Posterior cingulate gyrus (tissue), 11 donors: ENCODE measurements at places on chromosomes 7 and 10.
A peak's percentile ranks its signal among the peaks of the same experiment; 100 is the strongest.

- no peak for DNase-seq
These were observed 134.9 kb downstream of the RAMP3 start for GRCh38 chr7:45292481-45292880.

DNA sequence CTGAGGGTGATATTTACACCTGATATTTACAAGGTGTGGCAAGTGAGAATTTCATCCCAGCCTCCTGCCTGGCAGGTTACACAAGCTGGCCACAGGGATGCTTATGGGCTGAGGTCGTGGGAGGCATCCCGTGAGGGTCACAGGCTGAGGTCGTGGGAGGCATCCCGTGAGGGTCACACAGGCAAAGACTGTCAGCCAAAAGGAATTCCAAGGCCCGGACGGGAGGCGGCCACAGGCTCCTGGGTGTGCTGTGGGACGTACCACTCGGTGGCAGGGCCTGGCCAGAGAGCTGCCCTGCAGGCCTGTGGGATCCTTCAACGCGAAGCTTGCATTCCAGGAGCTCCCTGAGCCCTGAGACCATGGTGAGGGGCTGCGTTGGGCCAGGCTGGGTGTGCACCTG, 460.6 kb downstream of the DNAJB6 start:
- DNase-seq, result no peak

DNA sequence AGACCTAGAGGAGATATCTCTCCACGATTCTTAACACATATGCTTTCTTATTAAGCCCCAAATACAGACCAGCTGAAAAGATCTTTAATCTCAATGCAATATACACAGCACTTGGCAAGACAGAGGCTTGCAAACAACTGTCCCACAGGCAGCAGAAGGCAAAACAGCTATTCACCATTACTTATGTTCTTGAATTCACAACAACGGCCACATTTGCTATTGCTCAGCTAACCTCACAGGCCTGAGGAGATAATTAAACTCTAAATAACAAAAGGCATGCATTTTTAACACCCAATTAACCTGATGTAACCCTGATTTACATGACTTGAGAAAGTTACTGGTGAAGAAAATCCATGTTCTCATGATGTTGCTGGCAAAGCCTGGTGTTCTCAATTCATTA, 216.4 kb downstream of the CRPPA start:
- no peak for DNase-seq

DNA sequence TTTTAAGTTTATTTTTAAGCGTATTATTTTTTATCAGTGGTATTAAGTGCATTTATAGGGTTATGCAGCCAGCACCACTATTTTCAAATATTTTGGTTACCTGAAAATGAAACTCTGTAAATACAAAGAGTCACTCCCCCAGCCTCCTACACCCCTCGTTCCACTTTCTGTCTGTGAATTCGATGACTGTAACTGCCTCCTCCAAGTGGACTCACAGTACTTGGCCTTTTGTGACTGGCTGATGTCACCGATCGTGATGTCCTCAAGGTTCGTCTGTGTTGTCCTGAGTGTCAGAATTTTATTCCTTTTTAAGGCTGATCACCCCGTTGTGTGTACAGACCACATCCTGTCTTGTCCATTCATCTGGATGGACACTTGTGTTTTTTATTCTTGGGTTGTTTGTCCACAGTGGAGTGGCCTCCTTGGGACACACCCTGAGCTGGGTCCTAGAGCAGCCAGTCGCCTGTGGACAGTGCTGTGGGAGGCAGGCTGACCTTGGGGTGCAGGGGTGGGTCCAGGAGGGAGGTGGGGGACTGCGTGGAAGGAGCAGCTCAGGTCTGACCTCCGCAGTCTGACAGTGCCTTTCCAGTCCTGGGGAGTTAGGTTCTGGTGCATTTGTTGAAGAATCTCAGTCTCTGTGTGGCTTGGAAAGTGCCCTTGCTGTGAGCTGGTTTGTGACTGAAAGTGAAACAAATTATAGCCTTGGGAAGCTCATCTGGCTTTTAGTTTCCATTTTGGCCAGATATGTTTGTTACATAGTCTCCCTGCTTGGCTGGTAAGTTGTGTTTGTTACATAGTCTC, 6.9 kb downstream of the MTG1 start:
- no peak for DNase-seq

DNA sequence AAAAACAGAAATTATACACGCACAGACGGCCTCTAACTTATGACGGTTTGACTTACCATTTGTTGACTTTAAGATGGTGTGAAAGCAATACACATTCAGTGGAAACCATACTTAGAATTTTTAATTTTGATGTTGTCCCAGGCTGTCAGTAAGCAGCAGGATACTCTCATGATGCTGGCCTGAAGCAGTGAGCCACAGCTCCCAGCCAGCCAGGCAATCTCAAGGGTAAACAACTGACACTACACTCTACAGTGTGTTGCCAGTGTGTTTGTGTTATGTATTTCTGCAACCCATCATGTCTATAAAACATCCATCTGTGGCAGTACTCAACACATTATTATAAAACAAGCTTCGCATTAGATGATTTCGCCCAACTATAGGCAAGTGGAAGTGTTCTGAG, 747.5 kb downstream of the NRG3 start:
- DNase-seq, result no peak

DNA sequence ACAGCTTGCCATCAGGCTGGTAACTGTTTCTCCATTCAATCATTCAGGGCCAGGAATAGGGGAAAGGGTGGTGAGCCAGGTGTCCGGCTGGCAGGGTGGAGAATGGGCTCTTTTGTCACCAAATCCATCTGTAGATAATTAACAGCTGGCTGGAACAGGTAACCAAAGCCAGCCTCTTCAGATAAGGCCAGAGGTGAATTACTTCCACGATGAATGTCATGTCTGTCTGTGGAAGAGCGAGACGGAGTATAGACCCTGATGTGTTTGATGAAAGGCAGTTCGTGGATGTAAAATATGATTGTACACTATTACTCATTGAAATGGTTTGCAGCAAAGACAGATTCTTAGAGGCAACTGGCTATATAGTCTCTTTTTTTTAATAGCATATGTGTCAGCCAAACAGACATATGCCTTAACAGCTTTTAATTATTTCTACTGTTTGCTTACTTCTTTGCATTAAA, 149.8 kb downstream of the KLF6 start:
- DNase-seq, result no peak

GRCh38 chr10:132535065-132535651, 2.4 kb upstream of the INPP5A start:
- no peak for DNase-seq

- DNase-seq, result no peak
These were observed 44.0 kb downstream of the KLHDC10 start for GRCh38 chr7:130114374-130114773.

- peak; percentile 65 for DNase-seq
These were observed 86.2 kb downstream of the CHST15 start for GRCh38 chr10:124007102-124007772.

DNA sequence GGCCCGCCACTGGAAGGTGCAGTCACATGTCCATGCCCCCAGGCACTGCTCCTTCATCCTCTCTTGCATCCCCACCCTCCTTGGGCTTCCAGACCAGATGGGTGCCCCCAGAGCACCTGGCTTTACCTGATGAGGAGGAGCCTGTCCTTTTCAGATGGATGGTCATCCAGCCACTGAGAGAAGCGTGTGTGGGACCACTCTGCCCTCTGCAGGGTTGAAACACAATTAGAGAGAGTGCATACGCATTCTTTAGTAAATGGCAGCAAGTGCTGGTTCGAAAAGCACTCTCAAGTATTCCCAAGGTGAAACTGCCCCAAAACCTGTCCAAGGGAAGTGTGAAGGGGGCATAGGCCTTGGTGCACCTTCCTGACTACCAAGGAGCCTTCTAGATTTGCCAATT, 41.6 kb downstream of the HBP1 start:
- DNase-seq, result no peak

DNA sequence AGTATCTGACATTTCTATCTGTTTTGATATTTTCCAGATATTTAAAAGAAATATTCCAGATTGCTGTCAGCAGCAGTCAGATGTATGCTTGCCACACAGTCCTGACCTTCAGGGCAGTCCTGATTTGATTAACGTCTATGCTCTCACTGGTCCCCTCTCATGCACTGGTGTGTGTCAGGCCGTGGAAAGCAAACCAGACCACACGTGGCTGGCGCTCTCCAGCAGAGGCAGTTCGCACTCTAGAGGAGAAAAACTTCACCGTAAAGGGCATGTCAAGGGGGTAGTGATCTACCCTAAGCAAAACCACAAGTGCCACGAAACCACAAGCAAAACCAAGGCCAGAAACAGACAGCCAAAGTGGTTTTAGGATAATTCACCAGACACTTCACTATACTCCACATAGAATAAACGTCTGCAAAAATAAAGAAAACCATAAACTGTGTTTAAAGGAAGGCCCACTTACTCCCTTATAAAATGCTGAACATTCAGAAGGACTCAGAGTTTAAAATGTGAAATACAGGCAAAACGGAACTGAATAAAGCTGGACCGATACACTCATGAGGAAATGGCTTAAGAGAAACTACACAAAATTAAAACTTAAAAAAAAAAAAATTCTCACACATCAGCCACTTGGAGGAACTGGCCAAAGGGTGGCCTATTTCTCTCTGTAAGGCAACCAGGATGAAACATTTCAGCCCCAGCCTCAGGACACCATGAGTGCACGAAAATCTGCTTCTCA, 26.4 kb downstream of the PARP12 start:
- no peak for DNase-seq

DNA sequence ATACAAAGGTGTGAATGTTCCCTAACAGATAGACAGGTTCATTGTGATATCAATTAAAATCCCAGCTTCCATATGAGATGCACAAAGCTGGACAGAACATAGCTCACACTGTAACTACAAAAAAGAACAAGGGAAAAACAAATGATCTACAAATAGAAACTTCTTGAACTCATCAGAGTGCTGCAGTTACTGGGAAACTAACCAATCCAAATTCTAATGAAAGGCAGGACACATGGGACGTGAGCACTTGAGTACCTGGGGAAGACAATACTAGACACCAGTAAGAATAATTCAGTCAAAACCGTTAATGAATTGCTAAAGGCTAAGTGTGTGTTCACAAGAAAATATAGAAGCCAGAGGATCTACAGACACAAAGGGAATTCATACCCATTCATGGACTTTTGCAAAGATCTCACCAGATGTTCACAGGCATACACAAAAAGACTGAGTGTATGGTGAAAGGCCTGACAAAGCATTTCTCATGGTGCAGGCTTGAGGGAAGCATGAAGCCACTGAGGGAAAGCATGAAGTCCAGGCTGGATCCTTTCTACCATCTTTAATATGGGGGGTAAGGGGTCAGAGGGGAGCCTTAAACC, 7.8 kb upstream of the GPR22 start:
- no peak for DNase-seq
